DMS79 (cell line): ENCODE measurements at places on chromosomes 1 and 21.

DNA sequence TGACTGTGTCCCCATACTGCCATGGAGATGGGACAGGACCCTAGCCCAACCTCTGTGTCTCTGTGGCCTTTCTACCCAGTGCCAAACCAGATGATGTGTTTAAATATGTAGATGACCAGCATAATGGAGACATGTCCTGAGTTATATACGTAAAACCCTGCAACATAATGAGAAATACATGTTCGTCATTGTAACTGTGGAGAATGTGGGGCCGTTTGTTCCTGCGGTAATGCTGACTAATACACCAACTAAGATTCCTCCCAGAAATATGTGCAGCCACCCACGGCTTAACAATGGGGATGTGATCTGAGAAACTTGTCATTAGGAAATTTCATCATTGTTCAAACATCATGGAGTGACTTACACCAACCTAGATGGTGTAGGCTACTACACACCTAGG is 71.7 kb upstream of the SIM2 start:
- DNase-seq, result no peak

GRCh38 chr1:175539986-175540385 is 203.4 kb downstream of the TNR start:
- DNase-seq, result no peak

- DNase-seq, result peak; percentile 4
Measured at GRCh38 chr1:147515045-147515869, 26.0 kb upstream of the BCL9 start.

DNA sequence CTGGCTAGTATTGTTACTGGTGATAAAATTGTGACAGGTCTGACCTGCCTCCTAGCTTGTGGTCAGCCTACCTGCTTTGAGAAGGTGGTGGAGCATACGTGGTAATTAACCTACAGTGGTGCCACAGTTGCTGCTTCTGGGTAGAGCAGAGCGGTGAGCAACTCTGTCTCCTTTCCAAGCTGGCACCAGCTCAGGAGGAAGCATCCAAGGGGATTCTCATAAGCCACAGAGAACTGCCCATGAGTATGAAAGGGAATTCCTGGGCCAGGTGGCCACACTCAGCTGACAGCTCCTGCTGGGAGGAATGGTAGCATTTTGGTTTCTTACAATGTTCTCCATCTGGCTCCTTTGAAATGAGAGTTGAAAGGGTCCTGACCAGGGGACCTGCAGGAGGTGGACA is 39.4 kb downstream of the ATP2B4 start:
- DNase-seq, result no peak

GRCh38 chr1:110265186-110265585 is 55.1 kb downstream of the KCNC4 start:
- DNase-seq, result peak; percentile 87

DNA sequence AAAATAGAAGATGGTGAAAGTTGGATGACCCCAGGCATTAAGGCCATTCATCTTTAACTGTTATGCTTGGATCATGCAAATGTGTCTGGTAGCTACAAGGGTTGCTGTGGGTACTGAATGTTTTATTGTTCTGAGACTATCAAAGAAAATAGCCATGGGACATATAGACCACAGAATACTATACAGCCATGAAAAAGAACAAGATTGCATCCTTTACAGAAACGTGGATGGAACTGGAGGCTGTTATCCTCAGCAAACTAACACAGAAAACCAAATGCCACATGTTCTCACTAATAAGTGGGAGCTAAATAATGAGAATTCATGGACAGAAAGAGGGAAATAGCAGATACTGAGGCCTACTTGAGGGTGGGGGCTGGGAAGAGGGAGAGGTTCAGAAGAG is 249.0 kb downstream of the LTN1 start:
- no peak for DNase-seq

DNA sequence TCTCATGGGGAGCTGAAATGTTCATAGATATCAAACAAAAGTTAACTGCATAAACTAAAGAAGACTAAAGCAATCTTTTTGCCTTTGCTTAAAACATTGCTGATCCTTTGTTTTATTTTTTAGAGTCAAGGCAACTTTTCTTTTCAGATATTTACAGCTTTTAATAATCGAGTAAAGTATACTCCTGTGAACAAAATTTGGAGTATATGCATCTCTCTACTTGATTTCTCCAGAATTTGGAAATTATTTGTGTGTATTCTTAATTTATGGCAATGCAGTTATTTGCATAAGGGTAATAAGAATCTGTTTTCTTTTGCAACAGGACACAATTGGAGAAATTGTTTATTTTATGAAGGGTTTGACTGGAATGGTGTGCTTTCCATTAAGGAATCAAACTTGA is 4.2 kb upstream of the AQP10 start:
- DNase-seq, result no peak

GRCh38 chr1:52994656-52995055 is 67.4 kb upstream of the PODN start:
- no peak for DNase-seq

- no peak for DNase-seq
Measured at GRCh38 chr1:181126289-181126688, 37.8 kb downstream of the IER5 start.

DNA sequence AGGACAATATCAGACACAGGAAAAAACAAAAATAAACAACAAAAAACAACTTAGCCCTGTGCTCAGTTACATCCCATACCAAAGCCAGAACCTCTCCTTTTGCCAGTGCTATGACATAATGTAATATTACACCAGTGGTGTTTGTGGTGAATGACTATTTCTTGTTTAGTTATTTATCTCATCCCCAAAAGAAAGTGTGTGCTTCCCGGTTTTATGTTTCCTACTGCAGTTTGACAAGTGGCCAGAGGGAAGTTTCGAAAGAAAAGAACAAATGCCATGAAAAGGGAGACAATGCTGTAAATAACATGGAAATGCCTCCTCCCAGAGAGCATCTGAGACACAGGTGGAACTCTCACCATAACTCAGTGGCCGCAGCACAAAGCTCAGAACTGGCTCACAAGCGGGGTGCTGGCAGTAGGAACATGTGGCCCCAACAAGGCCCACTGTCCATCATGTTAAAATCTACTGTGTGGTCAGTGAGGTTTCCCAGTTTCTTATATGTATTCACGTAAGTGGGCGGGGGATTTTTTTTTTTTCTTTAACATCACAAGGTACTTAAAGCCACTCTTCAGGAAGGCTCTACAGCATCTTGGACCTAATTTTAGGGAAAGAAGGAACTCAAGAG is 158.2 kb downstream of the BARHL2 start:
- no peak for DNase-seq

- no peak for DNase-seq
Measured at GRCh38 chr1:204885288-204885711, 14.6 kb downstream of the NFASC start.

DNA sequence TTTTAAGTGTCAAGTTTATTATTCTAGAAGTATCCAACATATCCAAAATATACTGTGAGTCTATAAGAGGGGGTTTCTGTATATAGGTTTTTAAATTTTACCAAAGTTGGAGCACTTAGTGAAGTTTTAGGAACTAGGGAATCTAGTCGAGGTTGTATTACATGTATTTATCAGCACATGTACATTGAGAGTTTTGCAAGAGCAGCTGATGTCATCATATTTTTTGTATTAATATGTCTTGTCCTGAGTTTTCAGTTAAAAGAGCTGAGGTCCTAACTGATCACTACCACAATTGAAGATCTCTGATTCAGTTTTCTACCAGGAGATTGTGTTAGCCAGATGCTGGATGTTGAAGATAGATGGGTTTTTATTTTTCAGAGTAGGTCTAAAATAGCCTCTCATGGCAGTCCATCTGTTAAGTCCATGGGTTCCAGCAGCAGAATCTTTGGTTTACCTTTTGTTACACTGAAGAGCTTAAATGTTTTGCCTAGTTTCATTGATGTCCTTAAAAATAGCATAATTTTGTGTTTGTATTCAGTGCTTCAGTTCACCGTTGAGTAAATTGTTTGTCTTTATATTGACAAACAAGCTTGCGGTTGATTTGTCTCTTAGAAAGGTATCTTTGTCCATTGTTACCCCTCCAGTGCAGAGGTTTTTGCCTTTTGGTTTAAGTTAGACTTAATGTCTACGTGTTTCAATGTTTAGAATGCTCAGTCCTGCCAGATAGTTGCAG is 16.0 kb downstream of the YBX1 start:
- no peak for DNase-seq

DNA sequence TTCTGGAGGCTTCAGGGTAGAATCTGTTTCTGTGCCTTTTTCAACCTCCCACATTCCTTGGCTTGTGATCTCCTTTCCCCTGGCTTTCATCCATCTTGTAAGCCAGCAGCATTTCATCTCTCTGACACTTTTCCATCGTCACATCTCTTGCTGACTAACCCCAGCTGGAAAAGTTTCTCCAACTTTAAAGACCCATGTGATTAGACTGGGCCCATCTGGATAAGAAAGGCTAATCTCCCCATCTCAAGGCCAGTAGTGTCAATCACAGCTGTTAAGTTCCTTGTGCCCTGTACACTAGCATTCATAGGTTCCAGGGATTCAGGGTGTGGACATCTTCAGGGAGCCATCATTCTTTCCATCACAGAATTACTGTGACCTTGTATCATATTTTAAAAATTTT is 452.1 kb downstream of the TTLL7 start:
- DNase-seq, result no peak

DNA sequence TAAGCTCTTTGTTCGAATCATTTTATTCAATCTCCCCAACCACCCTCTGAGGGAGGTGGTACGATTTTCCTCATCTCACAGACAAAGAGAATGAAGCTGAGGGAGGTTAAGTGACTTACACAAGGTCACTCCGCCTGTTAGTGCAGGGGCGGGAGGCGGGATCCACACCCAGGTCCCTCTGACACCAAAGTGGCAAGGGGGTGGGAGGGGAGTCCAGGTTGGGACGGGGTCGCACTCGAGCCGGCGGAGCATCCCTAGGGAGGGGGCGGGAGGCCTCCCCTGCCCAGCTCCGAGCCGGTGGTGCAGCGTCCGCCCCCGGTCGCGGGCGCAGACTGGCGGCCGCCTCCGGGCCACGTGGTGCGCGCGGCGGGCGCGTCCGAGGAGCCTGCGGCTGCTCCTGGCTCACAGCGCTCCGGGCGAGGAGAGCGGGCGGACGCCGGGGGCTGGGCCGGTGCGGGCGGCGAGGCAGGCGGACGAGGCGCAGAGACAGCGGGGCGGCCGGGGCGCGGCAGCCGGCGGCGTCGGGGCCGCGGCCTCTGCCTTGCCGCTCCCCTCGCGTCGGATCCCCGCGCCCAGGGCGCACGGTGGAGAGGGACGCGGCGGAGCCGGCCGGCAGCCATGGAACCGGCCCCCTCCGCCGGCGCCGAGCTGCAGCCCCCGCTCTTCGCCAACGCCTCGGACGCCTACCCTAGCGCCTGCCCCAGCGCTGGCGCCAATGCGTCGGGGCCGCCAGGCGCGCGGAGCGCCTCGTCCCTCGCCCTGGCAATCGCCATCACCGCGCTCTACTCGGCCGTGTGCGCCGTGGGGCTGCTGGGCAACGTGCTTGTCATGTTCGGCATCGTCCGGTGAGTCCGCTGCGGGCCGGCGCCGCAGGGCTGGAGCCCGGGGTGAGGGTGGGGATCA is at the start of gene OPRD1:
TSS of gene OPRD1 (plus strand) at position 405 of the 903 bp plus-strand sequence. CDS start at position 619, 214 bp downstream.
- no peak for DNase-seq

GRCh38 chr1:212147581-212148033 is 112.1 kb downstream of the DTL start:
- DNase-seq, result peak; percentile 98

DNA sequence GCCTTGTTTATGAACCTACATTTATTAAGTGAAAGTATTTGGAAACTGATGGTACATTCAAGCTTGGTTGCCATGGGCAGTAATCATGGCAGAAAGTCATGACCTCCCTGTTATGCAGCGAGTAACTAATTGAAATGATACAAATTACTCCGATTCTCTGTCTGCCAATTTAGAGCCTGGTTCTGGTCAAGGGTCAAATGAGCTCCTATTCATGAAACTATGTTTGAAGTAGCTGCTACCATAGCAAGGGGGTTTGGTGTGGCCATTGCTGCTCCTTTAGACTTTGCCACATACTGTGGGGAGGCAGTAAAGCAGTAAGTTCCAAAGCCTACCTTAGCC is 187.2 kb upstream of the FOXD3 start:
- no peak for DNase-seq
